ENCODE measurements at places on chromosomes 2 and 18.

GRCh38 chr18:32424696-32425095 is 46.0 kb downstream of the GAREM1 start:
- no peak for DNase-seq

DNA sequence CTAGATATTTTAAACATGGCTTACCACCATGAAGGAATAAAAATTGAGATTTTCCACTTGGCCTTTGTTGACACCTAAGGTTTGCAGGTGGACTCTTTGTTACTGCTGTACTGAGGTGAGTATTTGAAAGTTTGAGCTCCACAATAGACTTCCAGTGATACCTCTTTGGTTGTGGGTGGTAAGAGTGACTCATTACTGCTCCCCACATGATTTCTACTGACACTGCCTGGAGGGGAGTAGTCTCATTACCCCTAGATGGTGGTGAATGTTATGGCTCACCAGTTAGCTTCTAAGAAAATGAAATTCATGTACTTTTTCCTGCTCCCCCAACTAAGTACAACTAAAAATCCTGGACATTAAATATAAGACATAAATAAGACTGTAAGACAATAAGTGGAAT is 1183.1 kb upstream of the TMEFF2 start:
- DNase-seq = no peak

DNA sequence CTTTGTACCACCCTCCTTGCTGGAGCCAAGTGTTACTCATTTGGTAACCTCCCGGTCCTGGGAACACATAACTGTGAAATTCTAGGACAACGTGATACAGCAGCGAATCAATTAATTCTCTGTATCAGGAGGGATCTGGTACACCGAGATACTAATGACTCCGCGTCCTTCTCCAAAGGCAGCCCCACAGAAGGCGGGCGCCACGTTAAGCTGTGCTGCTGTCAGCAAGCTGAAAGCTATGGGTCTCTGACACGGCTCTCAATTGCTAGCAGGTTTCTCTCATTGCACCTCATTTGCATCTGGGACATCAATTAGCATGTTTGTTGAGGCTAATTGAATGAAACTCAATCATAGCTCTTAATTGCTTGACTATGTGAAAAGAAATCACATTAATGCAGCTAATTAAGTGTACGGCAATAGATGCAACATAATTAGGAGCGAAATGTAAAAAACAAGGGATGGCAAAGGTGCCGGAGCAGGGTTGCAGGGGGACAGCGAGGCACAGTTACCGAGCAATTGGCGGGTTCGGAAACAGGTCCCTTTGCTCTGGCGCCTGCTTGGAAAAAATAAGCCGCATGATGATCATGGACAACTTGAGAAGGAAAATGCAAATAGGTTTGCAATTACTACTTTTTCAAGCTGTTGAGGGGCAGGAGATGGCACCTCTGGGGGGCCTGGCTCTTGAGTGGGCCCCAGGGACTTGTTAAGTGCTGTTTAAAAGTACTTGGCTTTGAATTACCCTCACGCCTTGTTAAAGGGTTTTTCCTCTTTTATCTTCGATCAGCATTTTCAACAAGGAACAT is 264.2 kb downstream of the GBX2 start:
- DNase-seq = peak; percentile 41

DNA sequence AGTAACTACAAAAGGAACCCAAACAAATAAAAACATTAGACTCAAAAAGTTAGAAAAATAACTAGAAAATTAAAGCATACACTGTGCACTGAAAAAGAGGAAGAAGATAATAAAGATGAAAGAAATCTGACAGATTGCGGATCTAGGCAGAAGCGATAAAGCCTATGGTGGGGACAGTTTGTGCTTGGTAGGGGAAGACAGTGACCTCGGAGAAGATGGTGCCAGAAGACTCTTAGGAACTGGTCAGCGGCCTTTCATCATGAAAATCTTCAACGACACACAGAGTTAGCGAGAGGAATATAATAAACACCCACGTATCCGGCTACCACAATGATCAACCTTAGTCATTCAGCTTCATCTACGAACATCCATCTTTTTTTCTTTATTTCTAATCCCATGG is 180.5 kb downstream of the HDAC4 start:
- no peak for DNase-seq

- DNase-seq = no peak
These were observed 26.7 kb upstream of the TGFA start for GRCh38 chr2:70580352-70580751.
